Activated T-cell treated with anti-CD3 and anti-CD28 coated beads for 48 hours (primary cell): ENCODE measurements at places on chromosomes 16 and 17.

- no peak for DNase-seq
Observed at GRCh38 chr16:50863644-50864144, 121.8 kb downstream of the CYLD start.

DNA sequence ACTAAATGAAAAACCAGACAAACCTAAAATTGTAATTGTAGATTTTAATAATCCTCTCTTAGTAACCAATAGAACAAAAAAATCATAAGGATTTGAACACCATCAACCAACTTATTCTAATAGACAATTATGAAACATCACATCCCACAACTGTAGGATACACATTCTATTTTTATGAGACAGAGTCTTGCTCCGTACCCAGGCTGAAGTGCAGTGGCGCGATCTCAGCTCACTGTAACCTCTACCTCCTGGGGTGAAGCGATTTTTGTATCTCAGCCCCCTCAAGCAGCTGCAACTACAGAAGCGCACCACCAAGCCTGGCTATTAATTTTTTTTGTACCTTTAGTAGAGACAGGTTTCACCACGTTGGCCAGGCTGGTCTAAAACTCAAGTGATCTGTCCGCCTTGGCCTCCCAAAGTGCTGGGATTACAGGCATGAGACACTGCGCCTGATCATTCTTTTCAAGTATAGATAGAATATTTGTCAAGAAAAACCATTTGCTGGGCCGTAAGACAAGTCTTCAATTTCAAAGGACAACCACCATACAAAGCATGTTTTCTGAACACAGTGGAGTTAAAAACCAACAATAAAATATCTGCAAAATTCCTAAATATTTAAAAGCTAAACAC lies 49.8 kb downstream of the CREBBP start:
- no peak for DNase-seq

- DNase-seq: no peak
Observed at GRCh38 chr17:21371511-21372081, 4.6 kb upstream of the KCNJ12 start.

DNA sequence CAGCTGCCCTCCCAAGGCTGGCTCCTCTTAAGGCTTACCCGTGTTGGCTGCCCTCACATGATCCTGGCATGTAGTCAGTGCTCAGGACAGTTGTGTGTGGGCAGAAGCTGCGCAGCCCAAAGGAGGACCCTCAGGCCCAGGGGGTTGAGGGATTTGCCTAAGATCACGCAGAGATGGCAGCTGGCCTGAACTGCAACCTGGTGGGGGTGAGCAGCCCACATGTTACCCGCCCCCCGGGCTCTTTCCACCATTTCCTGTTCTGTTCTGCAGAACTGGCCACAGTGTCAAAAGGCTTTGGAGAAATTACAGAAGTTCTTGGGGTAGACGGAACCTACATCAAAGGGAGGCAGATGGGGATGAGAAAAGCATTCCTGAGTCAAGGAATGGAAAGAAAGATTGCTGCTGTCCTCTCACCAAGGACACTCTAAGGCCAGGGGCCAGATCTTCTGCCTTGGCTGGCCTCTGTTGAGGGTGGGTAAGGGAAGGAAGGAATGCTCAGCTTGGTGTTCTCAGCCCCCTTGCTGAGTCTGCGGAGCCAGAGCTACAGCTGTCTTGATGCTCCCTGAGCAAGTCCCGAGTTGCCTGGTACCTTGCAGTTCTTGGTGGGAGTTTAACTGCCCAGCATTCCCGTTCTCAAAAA lies 53.0 kb downstream of the EPN2 start:
- no peak for DNase-seq

GRCh38 chr17:31858642-31859486 lies at the start of gene COPRS:
Gene COPRS (minus strand): TSS chr17:31859244. CDS start chr17:31859199, 45 bp downstream.
- DNase-seq: peak; percentile 72

DNA sequence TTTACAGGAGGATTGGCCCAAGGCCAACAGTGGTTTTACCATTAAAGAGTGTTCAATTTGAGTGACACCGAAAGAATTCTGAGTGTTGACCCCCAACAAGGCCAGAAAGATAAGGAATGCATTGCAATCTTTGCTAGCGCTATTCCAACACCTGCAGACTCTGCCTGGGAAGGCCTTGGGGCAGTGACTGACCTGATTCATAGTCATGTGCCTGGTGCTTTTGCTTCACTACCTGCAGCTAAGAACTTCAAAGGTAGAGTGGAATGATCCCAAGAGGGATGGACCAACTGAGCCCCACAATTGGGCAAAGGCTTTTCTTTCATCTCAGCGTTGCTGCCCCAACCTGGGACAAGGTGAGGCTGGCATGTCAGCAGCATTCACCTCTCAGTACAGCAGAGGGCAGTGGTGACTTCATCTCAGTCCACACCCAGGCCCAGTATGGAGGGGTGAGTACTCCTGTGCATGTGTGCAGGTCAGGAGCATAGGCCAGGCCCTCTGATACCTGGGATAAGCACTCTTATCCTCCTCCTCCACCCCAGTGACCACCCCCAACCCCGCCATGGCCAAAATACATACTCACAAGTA lies 149.6 kb upstream of the GNAO1 start:
- peak; percentile 4 for DNase-seq

GRCh38 chr17:30200106-30200505 lies 35.4 kb downstream of the SLC6A4 start:
- no peak for DNase-seq

DNA sequence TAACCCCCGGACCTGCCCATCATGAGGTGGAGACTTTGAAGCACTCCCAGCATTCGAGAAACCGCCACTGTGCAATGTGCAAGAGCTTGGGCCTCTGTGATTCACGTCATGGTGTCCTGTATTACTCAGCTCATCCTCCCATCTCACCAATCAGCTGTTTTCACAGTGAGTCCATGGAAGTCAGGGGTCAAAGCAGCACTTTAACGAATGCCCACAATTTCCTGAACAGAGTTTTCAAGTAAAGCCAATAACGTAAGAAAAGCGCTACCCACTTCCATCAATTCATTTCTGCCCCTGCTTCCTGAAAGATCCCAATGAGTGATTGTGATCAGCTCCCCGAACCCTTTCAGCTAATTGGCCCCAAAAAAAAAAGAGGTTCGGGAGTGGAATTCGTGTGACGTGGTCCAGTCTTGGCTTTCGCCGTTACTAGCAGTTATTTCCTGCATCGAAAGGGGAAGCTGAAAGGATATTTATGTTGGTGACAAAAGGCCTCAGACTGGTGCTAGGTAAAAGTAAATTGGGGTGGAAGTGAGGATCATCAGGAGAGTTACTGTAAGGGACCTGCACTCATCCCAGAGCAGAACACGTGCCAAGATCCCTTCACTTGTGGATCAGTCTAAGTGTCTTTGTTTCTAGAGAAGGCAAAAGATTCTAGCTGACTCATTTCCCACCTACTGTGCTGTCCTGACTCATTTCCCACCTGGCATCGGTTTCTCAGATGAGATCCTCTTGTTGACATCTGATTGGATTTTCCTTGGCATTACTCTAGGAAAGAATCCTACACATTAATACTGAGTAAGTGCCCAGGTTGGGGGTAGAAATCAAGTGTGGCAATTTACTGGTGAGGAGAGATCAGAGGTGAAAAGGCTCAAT lies 136.7 kb upstream of the NUDT7 start:
- DNase-seq: no peak

- DNase-seq: peak; percentile 50
Observed at GRCh38 chr16:15961060-15961511, 11.7 kb downstream of the ABCC1 start.

- DNase-seq: no peak
Observed at GRCh38 chr16:55846598-55847346, 13.9 kb upstream of the CES1 start.

- DNase-seq: no peak
Observed at GRCh38 chr16:14003074-14003570, 68.0 kb upstream of the MRTFB start.

DNA sequence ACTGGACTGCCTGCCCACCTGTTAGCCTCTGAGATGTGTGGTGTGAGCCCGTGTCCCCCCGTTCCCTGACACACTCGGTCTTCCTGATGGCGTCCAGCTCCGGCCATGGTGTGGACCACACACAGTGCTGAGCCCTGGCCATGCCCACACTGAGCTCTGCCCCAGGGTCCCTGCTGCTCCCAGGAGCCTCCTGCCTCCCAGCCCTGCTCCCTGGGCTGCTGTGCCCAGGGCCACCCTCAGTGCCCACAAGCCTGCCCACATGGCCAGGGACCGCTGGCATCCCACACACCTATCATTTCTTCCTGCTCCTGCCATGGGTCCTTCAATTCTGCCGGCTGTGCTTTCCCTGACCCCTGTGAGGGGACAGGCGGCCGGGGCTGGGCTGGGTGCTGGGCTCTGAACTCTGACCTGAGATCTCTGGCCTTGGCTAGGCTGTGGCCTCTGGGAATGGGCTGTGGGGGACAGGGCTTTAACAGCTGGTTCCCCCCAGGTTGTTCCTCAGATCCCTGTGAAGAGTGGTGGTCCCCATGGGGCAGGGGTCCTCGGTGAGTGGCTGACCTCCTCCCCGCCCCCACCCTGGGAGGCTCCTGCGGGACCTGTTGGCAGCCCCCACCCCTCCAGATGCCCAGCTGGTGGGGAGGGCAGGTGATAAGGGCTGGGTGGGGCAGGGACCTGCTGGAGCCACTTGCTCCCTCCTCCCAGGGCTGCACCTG lies 4.0 kb downstream of the CEMP1 start:
- DNase-seq: no peak

- no peak for DNase-seq
Observed at GRCh38 chr17:52283872-52284271, 125.4 kb upstream of the CA10 start.

DNA sequence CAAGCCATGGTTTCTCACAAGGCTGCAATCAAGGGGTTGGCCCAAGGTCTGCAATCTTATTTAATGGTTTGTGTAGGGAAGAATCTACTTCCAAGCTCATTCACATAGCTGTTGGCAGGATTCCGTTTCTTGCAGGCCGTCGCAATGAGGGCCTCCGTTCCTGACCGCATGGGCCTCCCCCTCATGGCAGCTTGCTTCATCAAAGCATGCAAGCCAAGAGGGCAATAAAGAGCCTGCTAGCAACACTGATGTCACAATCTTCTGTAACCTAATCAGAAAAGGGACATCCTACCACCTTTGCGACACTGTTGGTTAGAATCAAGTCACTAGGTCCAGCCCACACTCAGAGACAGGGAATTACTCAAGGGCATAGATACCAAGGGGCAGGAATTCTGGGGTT lies 95.5 kb downstream of the CCT6B start:
- no peak for DNase-seq

- no peak for DNase-seq
Observed at GRCh38 chr16:70407811-70408274, 31.1 kb downstream of the ST3GAL2 start.

DNA sequence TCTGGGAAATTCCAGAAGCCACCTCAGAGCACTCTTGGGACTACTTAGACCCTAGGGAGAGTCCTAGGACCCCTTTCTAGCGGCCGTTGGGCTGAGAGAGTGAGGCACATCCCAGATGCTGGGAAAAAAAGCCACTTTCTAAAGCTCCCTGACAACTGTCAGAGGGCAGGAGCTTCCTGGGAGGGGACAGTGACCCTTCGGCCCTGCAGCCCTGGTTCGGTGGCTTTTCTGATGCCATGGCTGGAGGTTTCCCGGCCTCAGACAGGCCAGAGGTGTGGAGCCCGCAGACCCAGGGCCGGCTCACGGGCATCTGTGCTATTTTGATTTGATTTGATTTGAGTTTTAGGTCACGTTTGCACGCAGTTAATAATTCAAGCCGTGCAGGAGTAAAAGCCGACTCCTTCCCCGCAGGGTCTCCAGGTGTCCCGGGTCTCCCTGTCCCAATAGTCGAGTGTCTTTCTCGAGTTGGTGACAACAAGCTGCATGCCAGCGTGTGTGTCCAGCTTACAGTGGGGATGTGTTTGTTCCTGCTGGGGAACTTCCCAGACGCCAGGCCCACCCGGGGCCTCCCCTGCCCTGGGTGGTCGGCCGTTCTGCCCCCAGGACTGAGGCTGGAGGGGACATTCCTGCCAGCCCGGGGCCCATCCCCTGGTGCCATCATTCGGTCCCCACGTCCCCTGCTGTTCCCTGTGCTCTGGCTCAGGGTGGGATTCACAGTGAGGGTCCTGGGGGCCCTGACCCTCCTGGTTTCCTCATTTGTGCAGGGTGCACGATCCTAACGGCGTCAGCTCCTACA lies 1.0 kb upstream of the CBFA2T3 start:
- no peak for DNase-seq
